ENCODE measurements at places on chromosomes 4 and X.

GRCh38 chr4:169054879-169055278 lies 44.8 kb upstream of the CBR4 start:
- DNase-seq = no peak

- DNase-seq = no peak
These were observed 44.6 kb upstream of the FGFBP2 start for GRCh38 chr4:16007471-16008095.

GRCh38 chrX:76147106-76147505 lies 25.8 kb upstream of the PBDC1 start:
- DNase-seq = peak; percentile 1

DNA sequence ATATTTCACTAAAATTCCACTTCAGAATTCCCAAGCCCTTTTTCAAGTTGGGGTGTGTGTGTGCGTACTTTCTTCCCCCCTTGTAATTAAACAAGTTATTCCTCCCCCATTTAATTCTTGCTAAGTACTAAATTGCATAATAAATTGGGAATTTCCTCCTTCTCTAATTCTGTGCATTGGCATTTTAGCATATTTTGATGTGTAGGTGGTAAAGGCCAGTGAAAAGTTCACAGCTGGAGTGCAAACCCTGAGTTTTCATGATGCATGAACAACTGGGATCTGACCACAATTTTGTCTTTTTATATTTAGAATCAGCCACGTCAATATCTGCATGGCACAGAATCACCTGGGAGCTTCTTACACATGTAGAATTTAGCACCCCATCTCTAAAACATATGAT lies 18.5 kb downstream of the ANXA3 start:
- no peak for DNase-seq

GRCh38 chrX:100904433-100904832 lies 24.3 kb downstream of the XKRX start:
- no peak for DNase-seq

DNA sequence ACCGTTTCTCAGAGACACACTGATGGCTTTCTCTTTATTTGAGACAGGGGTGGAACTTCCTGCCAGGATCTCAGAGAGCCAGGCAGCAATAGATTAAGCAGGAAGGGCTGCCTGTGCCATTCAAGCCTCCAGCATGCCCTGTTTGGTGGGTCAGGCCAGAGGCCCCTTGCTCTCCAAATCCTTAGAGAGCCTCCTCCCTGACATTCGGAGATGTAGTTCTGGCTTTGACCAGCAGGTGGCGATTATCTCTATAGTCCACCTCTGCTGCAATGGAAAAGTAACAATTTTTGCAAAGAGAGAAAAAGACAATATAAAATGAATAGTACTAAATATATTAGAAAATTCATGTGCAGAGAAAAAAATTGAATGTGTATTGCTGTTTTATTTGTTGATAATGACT lies 93.9 kb downstream of the NXF2B start:
- peak; percentile 21 for DNase-seq

- no peak for DNase-seq
These were observed 41.7 kb downstream of the FGFRL1 start for GRCh38 chr4:1053080-1053661.

Data from K562 (cell line).